ENCODE measurements at places on chromosomes 16 and 17.

GRCh38 chr17:71986886-71987285 is 133.9 kb upstream of the SOX9 start:
- no peak for DNase-seq

DNA sequence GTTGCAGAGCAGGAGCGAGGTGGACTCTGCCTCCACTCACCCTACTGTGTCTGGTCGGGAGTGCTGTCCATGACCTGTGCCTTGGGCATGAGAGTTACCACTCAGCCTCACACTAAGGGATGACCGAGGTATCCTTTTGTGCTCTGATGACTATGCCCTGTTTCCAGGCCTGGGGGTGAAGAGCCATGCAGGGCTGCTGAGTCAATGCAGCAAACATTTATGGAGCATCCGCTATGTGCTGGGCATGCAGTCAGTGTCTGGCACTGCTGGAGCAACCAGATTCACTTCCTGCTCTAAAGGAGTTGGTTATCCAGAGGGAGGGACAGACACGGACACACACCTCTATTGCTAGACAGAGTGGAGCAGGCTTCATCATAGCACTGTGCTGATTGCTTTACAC is 7.6 kb upstream of the HNF1B start:
- DNase-seq = no peak

DNA sequence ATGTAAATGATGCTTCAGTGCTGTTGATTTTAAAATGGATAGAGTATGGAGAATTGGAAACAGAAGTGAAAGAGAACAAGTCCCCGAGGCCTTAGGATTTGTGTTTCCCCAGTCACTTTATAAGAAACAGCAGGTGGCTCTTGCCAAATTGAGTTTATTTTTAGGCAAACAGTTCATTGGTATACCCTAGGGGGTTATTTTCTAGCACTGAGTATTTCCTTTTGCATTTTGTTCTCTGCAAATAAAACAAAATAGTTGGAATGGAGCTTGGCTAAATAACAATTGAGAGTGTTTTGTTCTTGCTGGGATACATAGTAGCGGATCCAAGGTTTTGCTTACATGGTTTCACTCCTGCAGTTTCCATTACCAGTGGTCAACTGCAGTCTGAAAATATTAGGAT is 591.1 kb upstream of the C16orf82 start:
- no peak for DNase-seq

- DNase-seq = no peak
These were observed 207.7 kb downstream of the ENGASE start for GRCh38 chr17:79282294-79282693.

- DNase-seq = no peak
These were observed 5.8 kb upstream of the FOXF1 start for GRCh38 chr16:86504315-86505184.

DNA sequence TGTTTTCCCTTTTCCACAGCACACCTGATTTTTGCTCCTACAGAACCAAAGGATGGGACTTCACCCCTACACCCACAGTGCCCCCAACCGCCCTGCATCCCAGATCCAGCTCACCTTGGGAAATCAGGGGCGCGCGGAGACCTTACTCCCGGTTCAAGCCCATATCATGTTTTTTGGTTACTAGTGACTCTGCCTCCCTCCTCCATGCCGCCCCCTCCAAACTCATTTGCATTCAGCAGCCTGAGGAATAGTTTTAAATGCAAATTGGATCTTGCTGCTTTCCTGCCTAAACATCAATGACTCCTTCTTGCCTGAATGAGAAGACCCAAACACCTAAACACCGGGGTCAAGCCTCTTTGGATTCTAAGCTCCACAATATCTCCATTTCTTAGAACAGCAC is 331.8 kb downstream of the TMEM114 start:
- no peak for DNase-seq

DNA sequence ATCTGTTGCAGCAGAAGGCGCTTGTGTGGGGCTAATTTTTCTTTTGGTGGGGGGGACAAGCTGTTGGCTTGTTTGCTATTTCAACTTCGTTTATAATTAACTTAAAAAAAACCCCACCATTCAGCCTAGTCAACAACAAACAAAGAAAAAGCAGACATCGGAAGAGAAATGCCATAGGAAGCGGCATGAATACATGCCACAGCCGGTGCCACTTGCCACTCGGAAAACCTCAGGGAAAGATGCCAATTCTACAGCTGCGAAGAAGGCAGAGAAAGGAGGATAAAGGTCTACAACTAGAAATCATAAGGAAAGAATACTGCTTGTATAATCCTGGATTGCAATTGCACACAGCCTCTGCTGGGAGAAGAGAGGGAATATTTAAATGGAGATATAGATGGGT is 254.4 kb upstream of the PMFBP1 start:
- DNase-seq = no peak

GRCh38 chr16:27595993-27596392 is 46.0 kb downstream of the KATNIP start:
- DNase-seq = no peak

DNA sequence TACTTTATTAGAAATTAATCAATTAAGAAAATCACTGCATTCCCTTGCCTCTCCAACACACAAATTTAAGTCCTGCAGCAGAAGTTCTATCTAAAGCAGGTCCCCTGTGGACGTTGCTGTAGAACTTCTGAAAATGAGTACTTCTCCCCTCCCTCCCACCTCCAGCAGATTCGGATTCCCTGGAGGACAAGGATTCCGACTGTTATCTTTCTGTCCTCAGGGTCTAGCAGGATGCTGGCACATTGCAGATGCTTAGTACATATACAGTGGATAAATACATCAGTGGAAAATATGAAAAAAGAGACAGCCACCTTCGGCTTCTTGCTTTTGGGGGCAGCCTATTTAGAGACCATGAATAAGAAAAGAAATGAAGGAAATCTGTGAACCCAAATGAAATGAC is 32.1 kb downstream of the NTN1 start:
- DNase-seq = no peak

DNA sequence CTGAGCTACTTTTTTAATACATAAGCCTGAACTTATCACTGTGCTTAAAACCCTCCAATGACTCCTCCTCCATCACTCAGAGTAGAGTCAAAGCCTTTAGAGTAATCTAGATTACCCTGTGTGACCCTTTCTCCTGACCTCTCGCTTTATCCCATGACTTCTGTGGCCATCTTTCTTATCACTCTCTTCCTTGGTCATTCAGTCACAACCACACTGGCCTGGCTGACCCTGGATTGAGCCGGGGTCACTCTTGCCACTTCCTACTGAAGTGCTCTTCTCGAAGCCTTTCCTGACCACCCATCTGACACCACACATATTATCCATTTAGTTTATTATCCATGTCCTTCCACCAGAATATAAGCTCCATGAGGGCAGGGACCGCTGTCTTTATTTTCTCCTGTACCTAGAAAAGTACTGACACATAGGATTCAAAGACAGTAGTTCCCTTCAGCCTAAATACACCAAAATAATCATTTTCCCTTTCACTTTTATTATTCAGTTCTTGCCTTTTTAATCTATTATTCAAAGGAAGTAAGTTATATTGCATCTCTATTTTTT is 28.0 kb upstream of the ABCA9 start:
- DNase-seq = no peak

DNA sequence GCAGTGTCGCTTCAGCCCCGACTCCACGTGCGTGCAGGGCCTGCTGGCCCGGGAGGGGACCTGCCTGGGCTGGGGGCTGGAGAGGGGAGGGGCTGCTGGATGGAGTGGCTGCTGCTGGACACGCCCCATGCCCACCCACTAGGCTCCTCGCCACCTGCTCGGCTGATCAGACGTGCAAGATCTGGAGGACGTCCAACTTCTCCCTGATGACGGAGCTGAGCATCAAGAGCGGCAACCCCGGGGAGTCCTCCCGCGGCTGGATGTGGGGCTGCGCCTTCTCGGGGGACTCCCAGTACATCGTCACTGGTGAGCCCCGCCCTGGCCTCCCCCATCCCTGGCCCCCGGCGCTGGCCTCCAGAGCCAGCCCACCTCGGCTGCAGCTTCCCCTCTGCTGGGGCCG is 2.4 kb downstream of the BRICD5 start:
- no peak for DNase-seq

- DNase-seq = no peak
These were observed 2.5 kb upstream of the MED9 start for GRCh38 chr17:17474341-17474740.

GRCh38 chr16:9503251-9503984 is 412.0 kb downstream of the HAPSTR1 start:
- DNase-seq = no peak

All from stimulated activated CD8-positive, alpha-beta memory T cell treated with anti-CD3 and anti-CD28 coated beads, Interleukin-4, amount 100 ng/mL, for 4 hours (primary cell).